NCI-H82 (cell line): ENCODE measurements at places on chromosomes 1 and 21.

- DNase-seq = no peak
Measured at GRCh38 chr1:68633141-68633919, 136.4 kb upstream of the DEPDC1 start.

- no peak for DNase-seq
Measured at GRCh38 chr1:99697580-99697979, 51.7 kb downstream of the PALMD start.

GRCh38 chr1:2155788-2156187 lies 38.8 kb downstream of the FAAP20 start:
- no peak for DNase-seq

GRCh38 chr1:57192222-57192621 lies 226.4 kb upstream of the C8B start:
- DNase-seq = peak; percentile 60

DNA sequence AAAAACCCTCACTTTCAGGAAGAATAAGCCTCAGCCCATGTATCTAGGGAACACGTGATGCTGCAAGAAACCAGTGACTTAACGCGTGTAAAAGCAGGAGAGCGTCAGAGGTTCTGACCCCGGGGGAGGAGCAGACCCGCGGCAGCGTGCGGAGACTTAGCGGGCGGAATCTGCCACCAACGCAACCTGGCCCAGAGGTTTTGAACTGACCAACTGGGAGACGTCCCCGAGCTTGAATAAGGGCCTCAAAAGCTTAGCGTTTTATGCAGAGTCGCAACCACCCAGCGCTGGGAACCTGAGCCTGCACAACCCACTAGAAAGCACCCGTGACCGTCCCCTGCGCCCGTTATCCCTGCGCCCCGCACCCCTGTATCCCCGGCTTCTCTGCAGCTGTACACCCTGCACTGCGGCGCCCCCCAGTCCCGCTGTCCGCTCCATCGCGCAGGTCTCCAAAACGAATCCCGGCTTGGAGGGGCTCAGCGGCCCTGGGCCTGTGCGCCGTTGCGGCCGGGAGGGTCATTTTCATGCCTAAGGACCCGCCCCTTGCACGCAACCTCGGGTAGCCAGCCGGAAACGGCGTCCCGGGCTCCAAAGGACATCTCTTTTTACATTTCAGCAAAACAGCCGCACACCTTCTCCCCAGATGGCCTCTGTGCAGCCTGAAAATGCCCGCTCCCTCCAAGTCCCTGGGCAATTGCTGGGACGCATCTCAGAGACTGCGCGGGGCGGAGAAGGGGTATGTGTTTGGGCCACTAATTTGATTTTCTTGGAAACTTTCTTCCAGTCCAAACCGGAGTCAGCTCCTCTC lies 29.4 kb upstream of the TRIM17 start:
- no peak for DNase-seq

GRCh38 chr1:55054396-55054795 lies 15.0 kb downstream of the PCSK9 start:
- no peak for DNase-seq

- DNase-seq = peak; percentile 67
Measured at GRCh38 chr1:20250340-20250989, 40.2 kb upstream of the VWA5B1 start.

DNA sequence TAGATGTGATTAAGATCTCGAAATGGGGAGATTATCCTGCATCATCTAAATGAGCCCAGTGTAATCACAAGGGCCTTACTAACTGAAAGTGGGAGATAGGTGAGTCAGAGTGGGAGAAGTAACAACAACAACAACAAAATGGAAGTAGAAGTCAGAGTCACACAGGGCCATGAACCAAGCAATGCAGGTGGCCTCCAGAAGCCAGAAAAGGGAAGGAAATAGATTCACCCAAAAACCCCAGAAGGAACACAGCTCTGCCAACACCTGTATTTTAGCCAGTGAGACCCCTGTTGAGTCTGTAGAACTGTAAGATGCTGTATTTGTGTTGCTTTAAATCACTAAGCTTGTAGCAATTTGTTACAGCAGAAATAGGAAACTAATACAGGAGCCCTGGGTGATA lies 4.1 kb downstream of the TAGLN2 start:
- DNase-seq = no peak

DNA sequence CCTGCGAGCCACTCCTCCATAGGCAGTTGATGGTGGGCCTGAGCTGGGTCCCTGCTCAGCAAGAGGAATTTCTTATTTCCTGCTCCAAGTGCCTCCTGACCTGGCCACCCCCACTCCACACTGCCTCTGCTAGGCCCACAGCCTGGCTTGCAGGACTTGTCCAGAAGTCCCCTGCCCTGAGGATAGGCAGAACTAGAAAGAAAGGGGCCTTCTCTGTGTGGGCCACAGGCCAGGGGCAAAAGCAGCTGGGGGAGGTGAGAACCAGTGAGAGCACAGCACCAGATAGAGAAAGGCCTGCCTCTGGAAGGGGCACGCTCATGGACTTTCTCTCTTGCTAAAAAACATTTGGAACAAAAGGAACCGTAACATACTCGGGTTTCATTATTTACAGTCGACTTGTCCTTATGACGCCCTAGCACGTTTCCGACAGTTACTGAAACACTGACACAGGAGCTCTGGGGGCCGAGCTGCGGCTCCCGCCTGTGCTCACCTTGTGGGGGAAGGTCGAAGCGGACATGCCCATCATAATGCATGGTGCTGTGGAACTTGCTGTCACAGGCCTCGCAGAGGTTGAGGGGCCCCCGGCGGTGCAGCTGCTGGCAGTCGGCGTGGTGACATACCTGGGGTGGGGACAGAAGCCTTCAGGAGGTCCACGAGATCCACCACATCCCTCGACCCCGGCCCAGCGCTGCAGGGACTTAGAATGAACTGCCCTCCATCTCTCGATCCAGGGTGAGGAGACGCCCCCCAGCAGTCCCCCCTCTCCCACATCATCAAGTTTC lies 11.3 kb upstream of the TNFRSF25 start:
- no peak for DNase-seq

DNA sequence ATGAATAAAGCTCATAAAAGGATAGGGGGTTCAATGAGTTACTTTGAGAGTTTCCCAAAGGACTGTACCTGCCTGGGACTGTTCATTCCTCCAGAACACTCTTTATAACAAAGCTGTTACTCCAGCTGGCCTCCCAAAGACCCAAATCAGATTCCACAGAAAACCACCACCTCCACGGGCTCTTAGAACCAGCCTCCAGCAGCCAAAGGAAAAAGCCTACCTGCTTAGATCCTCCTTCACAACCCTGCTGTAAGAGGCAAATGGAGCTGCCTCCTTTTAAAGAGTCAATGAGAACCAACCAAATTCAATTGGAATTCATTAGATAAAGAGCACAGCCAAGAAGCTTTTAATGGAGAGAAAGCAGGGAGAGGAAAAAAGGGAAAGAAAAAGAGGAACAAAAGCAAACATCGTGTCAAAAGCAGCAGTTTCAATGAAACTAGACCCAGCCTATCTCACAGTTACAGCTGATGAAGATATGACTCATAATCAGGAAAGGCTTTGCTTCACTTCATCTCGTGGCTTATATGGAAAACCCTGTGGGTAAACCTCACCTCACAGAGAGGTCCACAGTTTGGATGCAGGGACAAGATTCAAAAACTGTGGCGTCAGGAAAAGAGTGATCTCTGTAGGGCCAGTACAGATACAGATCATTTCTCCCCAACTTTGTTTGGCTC lies 27.8 kb upstream of the FMO4 start:
- no peak for DNase-seq

DNA sequence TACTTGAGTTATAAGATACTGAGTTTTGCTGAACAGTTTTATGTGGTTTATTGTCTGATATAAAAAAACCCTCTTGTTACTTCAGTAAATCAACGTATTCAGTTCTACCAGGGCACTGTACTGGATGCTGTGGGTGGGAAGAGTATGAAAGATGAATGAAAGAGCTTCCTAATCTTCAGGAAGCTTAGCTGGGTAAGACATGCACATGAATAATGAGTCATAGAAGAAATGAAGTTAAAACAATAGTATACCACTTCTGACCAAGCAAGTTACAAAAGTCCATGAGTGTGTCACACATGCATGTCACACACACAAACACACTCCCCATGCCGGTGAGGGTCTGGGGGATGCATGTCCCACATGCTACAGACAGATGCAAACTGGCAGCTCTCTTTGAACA lies 105.9 kb downstream of the SIPA1L2 start:
- DNase-seq = no peak

DNA sequence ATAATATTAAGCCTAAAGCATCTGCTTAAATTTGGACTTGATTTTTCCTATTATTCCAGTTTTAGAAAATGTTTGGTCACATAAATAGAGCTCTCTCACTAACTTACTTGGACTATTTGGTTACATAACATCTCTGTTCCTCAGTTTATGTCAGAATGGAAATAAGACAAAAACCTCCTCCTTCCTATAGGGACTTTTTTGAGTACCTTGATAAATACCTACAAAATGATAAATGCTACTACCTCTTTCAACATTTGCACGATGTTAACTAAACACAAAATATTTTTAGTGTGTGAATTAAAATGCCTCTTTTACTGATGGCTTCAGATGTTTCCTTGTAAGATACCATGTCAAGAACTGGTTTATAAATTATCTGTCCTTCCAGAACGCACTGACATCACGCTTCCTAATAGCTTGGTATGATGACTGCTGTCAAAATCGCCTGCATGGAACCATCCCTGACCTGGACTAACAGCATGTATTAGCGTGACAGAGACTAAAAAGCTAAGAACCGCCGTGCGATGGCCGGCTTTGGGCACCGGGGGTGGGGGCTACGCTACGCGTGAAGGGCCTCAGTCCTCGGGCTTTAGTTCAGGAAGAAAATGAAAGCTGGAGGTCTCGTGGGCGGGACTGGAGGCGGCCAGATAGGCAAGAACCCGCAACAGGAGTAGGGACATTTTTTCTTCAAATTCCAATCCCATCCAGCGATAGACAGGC lies 133.2 kb upstream of the BARHL2 start:
- DNase-seq = peak; percentile 78

- no peak for DNase-seq
Measured at GRCh38 chr1:7313826-7314225, 457.3 kb upstream of the VAMP3 start.

DNA sequence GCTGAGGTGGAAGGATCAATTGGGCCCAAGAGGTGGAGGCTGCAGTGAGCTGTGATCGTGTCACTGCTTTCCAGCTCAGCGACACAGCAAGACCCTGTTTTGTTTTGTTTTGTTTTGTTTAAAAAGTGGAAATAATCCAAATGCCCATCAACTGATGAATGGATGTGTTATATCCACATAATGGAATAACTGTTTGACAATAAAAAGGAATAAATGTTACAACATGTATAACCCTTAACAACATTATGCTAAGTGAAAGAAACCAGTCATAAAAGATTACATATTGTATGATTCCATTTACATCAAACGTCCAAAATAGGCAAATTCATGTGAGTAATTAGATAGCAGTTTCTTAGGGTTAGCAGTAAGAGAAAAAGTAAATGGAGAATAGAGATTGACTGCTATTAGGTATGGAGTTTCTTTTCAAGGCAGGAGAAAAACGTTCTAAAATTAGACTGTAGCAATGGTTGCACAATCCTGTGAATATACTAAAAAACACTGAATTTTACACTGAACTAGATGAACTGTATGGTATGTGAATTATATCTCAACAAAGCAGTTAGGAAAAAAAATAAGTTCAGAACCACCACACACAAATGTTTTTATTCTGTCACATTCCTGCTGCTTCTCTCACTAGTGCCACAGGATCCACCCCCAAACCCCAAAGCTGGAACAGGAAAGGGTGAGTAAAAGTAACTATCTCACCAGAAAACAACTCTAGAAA lies 15.7 kb downstream of the FOXJ3 start:
- DNase-seq = no peak

- DNase-seq = no peak
Measured at GRCh38 chr1:4960782-4961475, 306.5 kb downstream of the AJAP1 start.

DNA sequence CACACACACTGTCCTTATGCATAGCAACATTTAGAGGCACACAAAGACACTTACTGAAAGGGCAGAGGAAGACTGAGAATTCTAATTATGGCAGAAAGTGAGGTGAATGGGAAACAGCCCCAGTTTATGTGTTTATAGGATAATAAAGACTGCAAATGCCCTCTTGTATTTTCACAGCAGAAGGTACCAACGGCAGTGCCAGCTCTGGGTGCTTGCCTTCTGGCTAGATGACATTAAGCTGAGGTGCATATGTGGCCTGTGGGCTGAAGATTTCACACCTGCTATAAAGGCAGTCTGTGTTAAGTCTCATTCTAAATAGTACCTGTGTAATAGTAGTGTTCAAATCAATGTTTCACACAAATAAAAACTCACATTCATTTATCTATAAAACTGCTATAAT lies 347.2 kb upstream of the ZRANB2 start:
- DNase-seq = no peak

DNA sequence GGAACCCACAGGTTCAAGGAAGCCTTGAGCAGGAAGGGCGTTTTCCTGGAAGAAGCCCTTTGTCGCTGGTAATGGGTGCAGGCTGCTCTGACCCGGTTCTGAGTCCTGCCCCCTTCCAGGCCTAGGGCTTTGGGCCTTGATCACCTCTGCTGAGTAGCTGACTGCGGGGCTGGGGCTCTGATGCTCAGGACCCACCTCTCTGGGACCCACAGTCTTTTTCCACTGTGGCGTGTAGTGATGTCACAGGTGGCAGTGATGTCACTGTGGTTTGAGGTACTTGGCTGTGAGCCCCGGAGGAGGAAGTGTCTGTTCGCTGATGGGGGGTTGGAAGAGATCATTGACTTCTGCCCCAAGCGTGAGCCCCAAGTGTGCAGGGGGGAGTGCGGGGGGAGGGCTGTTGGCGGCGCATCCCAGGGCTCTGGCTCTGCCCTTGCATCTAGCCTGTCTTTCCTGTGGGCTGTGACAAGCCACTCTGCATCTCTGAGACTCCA lies 6.9 kb downstream of the TNFRSF1B start:
- no peak for DNase-seq

DNA sequence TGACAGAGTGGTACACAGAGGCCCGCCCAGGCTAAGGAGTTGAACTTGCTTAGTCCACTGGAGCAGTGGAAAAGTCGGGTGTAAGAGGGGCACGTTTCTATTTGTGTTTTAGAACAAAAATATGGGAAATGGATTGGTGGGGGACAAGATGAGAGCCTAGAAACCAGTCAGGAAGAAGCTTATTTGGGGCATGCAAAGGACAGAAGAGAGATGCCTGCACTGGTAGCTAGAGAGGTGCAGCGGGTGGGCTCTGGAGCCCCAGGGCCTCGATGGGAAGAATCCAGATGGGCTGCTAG lies 1.2 kb upstream of the LIN9 start:
- DNase-seq = peak; percentile 56

GRCh38 chr1:116994411-116994810 lies 7.1 kb upstream of the CD101 start:
- no peak for DNase-seq

DNA sequence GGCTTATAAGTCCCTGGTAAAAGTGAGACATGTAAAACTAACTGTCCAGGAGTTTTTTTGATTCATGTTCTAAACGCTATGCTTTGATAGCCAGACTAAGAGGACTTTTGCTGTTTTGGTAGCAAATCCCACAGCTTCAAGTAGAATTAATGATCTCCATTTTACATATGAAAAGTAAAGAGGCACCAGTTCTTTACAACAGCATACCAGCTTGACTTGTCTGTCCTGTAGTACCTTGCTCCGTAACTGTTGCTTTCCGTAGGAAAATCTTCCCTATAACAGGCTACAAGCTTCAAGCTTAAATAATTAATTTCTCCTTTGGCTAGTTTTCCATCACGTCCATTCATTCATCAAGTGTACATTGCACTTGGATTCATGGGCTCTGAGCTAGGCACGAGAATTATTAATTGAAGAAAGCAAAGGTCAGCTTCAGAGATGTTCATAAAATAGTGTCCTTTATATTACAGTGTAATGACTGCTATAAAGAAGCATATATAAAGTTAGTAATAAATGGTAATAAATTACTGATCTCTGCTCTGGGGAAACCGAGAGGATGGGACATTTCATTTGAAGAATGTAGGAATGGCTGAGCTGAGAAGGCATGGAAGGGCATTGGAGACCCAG lies 29.2 kb downstream of the B3GALT5 start:
- no peak for DNase-seq
